Kasumi-1 (cell line): ENCODE measurements at places on chromosomes 3 and 15.

DNA sequence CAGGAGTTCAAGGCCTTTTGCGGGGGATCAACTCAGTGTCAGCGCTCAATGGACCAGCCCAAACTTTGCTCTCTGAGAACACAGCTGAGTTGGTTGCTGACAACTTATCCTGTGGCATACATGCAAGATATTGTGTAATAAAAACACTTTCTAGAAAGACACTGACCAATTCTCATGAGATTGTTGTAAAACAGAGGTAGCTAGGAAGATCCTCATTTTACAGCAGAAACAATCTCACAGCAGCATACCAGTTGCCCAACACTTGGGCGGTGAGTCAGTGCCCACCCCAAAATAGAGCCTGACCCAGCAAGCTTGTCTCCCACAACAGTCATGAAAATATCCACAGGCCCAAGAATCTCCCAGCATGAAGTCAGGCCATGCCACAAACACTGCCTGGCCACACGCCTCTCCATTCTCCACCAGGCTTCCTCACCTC, 18.2 kb downstream of the KLHL6 start:
- DNase-seq, result peak; percentile 50

- DNase-seq, result no peak
Measured at GRCh38 chr3:76096836-76097588, 311.7 kb upstream of the ZNF717 start.

- no peak for DNase-seq
Measured at GRCh38 chr15:73981761-73982221, 10.3 kb downstream of the STOML1 start.

- DNase-seq, result peak; percentile 34
Measured at GRCh38 chr3:71578054-71578751, 5.3 kb downstream of the FOXP1 start.

DNA sequence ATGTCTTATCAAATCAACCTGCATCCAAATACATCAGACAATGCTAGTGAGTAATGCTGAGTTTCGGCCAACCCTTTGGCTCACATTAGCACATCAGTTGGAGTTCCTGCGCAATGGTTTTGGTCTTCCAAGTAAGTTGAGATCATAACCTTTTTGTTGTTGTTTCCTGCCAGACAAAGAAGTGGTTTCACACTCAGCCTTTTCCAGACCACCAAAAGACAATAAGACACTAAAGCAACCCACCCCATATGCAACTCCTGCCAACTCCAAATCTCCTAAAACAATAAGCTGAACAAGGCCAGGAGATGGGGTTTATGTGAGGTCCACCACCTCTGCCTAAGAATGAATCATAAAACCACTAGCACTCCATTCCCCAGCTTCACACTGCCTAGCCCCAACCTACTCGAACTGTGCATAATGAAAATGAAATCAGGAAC, 177.0 kb downstream of the ERC2 start:
- no peak for DNase-seq

DNA sequence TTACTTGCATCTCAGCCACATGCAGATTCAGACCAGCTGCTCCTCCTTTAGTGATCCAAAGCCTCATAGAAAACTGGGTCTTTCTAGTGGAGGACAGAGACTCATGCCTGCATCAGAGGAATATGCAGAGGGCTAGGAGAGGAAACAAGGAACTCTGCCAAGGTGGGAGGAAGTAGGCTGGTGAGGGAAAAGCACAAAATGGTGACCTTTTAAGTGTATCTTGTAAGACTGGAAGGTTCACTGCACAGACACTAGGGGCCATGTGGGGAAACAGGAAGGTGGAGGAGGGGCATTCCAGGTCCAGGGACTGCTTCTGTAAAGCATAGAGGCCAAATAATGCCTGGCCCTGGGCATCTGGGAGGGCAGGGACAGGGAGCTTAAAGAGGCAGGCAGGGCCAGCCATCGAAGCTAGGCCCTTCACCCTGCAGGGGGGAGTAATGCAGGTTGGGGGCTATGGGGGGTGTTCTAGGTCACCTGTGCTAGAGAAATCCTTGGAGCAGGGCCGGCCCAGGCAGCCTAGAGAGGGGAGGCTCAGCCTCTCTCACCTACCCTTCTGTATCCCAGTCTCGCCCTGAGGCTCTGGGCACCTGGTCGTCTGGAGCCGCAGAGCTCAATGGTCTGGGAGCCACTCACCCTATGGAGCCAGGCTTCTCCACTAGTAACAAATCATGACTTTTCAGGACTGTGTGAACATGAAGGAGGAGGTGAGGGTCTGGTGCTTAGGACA, 117.7 kb downstream of the DNAJB8 start:
- DNase-seq, result peak; percentile 57

GRCh38 chr3:14889205-14889604, 58.2 kb upstream of the NR2C2 start:
- DNase-seq, result no peak

- no peak for DNase-seq
Measured at GRCh38 chr3:143201045-143201444, 81.5 kb downstream of the CHST2 start.

DNA sequence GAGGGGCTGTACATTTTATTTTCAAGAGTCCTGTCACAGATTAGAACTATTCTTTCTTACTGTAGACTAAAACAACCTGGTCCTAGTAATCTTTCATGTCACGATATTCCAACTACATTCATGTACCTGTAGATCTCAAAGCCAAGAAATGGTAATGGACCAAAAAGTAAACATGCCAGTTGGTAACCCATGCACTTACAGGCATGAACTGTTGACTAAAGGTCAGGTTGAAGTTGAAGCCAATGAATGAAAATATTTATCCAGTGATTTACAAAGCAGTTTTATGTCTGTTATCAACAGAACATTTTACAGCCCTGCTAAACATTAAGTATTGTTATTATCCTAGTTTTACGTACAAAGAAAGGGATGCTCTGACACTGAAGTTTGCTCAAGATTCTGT, 25.3 kb downstream of the LRRC57 start:
- no peak for DNase-seq

DNA sequence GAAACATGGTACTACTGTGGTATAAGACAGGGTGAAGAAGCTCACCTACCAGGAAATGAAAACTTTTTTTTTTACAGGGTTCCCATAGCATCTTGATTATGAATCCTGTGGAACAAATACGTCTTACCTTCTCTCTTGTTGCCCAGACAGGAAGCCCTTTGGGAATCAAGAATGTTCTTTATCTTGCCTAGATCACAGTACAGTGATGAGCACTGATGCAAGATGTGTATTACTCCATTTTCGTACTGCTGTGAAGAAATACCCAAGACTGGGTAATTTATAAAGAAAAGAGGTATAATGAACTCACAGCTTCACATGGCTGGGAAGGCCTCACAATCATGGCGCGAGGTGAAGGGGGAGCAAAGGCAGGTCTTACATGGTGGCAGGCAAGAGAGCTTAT, 281.3 kb downstream of the UBE2E2 start:
- no peak for DNase-seq

GRCh38 chr3:53046171-53047170, 598 bp upstream of the SFMBT1 start:
- DNase-seq, result peak; percentile 74

GRCh38 chr15:25684521-25685431, 178.4 kb downstream of the ATP10A start:
- no peak for DNase-seq

GRCh38 chr3:197256836-197257444, 41.5 kb downstream of the DLG1 start:
- peak; percentile 68 for DNase-seq

DNA sequence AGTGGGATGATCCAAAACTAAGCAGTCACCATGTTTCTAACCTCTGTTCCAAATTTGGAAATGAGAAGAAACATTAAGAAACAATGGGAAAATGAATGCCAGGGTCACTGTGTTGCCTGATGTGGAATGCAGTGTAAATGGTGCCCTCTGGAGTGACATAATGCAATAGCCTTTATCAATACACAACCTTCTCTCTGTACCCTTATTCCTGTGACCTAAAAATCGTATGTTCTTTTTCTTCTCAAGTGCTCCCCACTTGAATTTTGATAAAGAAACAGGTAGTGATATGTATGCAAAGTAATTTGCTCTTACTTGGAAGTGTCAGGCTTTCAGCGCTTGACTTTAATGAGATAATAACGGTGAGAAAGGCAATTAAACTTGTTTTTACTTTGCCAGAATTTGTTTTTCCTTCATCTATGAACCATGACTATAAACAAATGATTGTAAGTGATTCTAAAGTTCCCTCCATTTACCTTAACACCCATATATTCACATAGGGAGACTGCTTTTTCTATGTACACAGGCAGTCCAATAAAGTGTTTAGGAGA, 145.8 kb upstream of the THRB start:
- DNase-seq, result peak; percentile 39

DNA sequence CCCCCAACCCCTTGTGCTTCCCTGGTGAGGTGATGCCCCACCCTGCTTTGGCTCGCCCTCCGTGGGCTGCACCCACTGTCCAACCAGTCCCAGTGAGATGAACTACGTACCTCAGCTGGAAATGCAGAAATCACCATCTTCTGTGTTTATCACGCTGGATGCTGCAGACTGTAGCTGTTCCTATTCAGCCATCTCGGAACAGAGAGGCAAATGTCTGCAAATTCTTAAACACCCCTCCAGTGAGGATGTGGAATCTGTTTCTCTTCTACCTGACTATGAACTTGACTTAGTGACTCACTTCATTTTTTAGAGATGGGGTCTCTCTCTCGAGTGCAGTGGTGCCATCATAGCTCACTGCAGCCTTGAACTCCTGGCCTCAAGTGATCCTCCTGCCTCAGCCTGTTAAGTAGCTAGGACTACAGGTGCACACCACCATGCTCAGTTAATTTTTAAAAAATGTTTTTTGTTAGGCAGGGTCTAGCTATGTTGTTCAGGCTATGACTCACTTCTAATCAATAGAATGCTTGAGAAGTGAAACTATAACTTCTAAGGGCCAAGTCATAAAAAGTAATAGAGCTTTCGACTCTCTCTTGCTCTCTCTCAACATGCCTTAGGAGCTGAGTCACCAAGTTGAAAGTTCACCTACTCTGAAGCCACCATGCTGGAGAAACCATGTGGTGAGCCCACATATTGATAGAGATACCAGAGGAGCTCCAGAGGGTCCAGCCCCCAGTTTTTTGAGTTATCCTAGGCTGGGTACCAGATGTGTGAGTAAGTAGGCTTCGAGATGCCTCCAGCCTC, 11.5 kb upstream of the PARP14 start:
- DNase-seq, result no peak

DNA sequence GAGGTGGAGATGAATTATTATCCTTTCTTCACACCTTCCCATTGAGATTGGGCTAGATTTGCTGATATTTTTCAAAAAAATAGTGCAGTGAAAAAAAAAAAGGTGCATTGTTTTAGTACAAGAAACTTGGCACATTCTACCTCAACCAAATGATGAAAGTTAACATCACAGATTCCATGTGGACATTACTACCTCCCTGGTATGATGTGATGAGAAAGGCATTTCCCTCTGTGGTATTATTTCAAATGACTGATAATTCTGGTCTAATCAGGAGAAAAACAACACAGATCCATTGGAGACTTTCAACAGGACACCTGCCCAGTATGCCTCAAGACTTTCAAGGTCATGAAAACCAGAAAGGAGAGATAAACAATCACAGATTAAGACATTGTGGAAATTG, 313.4 kb downstream of the BCHE start:
- DNase-seq, result no peak

DNA sequence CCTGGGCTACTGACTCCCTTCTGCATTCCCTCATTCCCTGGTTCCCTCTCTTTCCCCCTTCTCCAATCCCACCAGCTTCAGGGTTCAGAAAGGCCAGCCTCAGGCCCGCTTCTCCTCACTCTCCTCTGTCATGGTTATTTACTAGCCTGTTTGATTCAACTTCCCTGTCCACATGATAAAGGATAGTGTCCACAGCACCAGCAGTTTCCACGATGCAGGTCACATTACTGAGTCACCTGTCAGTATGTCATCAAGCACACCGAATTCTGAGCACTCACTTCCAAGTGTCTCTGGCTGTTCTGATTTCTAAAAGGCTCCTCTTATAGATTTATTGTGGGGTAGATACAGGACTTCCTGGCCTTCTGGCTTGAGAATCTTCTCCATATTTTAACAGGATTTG, 96.6 kb upstream of the CTNNB1 start:
- no peak for DNase-seq

DNA sequence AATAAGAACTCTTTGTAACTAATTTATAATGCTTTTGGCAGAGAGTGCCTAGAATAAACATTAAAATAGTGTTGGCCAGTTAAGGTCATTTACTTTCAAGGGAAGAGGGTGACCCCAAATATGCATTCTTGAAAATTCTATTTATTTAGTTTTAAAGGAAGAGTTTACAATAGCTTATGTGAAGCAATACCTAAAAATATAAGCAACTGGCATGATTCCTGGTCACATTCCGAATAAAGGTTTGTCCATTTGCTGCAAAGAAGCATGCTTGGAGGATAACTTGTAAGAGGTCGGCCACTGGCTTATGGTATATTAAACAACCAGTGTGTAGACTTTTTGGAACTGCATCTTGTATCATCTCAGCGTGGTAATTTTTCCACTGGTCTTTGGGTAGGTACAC, 10.2 kb downstream of the MITF start:
- no peak for DNase-seq

- no peak for DNase-seq
Measured at GRCh38 chr3:196843435-196844110, 24.1 kb upstream of the SENP5 start.

GRCh38 chr15:48020166-48020565, 100.6 kb upstream of the SLC24A5 start:
- DNase-seq, result no peak

- DNase-seq, result no peak
Measured at GRCh38 chr3:141094790-141095545, 43.8 kb downstream of the SPSB4 start.

- DNase-seq, result no peak
Measured at GRCh38 chr3:46280105-46280797, 38.0 kb downstream of the CCR3 start.

DNA sequence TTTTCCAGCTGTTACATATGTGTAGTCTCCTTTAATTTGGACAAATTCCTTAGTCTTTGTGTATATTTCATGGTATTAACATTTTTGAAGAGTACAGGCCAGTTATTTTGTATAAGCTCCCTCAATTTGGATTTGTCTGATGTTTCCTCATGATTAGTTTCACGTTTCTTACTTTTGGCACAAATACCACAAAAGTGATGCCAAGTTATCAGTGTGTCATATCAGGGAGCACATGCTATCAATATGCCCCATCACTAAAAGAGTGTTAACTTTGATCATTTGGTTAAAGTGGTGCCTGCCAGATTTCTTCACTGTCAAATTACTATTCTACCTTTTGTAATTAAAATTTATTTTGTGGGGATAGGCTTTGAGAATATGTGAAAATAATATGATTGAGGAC, 14.6 kb downstream of the PCNP start:
- DNase-seq, result no peak

DNA sequence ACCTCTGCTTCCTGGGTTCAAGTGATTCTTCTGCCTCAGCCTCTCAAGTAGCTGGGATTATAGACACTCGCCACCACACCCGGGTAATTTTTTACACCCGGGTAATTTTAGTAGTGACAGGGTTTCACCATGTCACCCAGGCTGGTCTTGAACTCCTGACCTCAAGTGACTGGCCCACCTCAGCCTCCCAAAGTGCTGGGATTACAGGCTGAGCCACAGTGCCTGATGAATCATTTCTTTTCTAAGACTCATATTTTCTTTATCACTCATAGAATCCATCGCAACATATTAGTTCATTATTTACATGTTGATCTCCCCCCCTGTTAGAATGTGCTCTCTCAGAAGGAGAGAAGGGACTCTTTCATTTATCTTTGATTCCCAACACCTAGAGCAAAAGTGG, 109.5 kb upstream of the PTPRG start:
- DNase-seq, result no peak
